ENCODE measurements at places on chromosomes 5 and 9.

DNA sequence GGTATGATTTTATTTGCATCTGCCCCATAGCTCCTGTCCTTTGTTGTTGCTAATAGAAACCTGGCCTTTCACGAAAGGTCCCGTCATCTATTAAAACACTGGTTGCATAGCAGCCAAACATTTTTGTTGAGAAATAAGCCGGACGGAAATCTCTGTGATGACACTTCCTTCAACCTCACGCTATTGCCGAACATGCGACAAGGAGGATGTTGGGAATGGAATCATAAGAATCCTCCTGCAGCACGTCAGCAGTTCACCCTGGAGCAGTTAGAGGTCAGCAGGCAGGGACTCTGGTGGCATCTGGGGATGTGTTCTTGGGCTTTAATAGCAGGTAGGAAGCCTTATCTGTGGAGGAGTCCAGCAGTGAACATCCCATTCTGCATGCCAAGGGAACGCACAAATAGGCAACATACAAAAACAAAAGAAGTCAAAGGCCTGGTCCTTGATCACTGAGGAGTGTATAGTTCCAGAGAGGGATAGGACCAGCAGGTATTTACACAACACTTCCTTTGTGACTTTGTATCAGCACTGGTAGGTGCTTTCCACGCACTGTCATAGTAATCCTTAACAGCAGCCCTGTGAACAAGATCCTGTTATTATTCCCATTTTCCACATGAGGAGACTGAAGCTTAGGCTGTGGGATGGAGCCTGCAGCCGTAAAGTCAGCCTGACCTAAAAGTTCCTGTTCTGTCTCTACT, 33.4 kb downstream of the ARHGAP26 start:
- DNase-seq: no peak

DNA sequence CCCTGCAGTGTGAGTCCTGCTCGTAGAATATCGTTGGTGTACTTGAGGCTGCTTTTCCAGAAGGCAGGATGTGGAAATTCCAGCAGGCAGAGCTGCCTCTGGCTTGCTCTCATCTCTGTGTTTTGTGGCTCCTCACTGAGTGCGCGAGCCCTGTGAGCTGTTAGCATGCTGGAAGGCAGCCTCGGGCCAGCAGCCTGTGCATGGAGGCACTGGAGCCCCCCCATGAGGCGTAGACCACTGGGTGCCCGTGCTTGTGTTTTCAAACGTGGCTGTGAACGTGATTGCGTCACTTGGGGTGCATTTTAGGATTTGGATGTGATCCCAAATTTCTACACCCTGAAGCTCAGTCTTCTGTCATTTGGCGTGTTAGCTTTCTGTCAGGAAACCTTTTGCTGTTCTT, 3.2 kb downstream of the WDR5 start:
- DNase-seq: no peak

DNA sequence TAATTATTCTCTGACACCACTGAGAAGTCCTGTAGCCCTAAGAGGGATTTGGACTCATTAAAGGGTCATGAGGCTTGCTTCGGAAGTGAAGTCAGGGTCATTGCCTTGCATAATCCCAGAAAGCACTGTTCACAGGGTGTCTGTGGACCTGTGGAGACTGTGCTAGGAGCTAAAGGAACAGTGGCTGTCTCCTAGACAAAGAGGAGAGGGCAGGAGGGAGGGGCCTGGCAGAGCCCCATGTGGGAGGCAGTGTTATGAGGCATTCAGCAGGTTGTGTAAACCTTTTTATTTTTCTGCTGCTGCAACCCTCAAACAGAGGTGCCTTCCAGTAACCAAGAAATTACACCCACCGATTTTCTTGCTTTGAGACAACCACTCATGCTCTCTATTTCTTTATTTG, 3.3 kb downstream of the TMEM174 start:
- no peak for DNase-seq

DNA sequence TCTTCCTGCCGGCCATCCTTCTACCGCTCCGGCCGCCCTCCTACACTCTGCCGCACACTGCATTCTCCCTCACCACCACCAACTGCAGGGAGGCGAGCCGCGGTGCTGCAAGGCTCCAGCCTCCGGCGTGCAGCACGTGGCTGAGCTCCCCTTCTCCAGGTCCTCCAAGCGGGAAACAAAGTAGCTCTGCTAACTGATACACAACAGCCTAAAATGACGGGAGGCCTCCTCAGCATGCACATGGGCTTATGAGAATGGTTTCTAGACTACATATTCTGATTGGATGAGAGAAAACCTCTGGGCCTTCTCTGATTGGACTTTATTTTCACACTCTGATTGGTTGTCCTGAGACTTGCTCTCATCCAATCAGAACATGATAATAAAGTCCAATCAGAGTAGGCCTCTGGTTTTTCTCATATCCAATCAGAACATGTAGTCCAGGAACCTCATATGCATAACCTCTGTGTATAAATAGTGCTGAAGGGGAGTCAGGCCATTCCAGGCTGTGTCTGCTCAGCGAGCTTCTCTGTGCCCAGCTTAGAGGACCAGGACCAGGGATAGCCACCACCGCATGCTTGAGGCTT, 27.0 kb upstream of the ZNF354B start:
- DNase-seq: no peak

DNA sequence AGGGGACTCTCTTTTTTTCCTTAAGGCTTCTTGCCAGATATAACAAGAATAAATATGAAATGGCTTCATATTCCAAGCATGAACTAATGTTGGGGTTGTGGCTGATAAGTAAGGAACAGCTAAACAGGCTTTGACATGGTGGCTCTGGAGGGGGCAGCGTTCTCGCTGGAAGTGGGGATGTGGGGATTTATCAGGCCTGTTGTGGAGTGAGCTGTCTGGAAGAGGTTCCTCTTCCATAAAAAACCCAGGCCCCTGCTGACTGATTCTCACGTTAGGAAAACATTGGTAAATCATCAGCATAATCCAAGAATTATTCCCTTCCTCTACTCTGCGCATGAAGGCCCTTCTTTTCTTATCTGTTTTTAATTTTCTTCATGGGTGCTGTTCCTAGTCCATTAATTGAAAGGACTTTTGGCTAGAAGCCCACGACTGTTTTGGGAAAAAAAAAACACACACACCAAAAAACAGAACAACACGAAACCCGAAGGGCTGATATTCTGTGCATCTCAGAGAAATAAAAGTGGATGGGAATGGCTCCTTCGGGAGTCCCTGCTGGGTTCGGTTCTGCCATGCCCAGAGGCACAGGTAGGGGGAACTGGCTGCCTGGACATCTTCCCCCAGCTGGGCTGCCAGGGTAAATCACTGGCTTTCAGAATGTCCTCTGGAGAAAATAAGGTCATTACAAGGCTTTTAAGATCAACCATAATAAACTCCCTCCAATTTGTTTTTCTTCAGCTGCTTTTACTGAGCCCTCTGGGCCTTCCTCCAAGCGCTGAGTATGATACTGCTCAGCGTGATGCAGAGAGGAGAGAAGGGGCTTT, 297.0 kb downstream of the SLIT3 start:
- DNase-seq: no peak

GRCh38 chr5:170681013-170681433, 102.5 kb upstream of the GABRP start:
- DNase-seq: no peak

DNA sequence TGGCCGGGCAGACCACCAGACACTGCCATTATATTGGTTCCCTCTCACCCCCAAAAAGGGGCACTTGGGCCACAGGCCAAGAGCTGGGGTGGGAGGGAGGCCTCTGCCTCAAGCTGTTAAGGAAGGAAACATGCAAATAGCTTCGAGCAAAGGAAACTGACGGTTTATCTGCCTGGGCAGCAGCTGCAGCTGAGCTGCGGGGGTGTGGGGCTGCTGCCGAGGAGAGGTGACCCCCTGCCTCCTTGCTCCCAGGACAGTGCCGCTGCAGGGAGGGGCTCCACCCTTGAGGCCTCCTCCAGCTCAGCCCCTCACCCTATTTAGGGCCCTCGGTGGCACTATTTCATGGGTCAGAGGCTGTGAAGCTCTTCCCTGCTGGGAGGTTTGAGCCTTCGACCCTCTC, 789 bp downstream of the DOK3 start:
- DNase-seq: no peak

DNA sequence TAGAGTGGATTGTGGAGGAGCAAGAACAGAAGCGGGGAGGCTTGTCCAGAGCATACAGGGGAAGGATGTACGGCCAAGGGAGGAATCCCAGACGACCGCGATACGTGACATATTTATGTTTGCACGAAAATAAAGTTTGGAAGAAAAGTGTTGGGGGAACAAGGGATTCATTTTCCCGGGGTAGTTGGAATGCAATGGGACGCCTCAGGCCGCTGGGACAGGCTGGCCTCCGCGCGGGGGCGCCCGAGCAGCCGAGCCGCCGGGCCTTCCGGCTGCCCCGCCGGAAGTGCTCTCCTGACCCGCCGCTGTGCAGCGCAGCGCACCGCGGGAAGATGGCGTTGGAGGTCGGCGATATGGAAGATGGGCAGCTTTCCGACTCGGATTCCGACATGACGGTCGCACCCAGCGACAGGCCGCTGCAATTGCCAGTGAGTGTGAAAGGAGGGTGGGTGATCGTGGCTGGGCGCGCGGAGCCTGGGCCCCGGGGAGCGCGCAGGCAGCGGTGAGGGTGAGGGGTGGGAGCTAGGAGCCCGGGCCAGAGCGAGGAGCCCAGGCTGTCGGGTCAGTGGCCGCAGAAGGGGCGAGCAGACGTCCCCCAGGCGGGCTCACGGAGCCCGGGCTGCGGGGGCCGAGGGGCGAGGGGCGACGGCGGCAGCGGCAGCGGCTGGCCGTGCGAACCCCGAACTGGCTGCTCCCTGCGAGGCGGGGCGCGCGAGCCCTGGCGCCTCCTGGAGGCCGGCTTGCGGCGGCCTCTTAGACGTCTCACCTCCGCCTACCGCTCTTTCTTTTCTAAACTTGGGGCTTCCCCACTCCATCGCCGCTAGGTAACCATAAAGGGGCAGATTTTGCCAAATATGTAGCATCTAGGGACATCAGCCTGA, at the start of gene PHAX:
Gene PHAX, plus strand, starts transcription at position 317 of the 881 bp plus-strand sequence. Its CDS starts 16 bp downstream, at position 333.
- DNase-seq: peak; percentile 87

GRCh38 chr5:86917117-86917579, 299.4 kb downstream of the COX7C start:
- DNase-seq: peak; percentile 15

Data from HCEC 1CT (cell line).